ENCODE measurements at places on chromosomes 6 and 20. TPM values are rescaled to one million over a fixed set of nuclear protein-coding genes. Genes with fewer than 3 reads are reported as not detected.

Gene LY86
- 0.39 TPM for total RNA-seq

Gene LST1
- 24.6 TPM for total RNA-seq

Gene GPSM3
- total RNA-seq: 192 TPM

GRCh38 chr20:37475252-37475651, 45.8 kb upstream of the NNAT start:
- no peaks in the 10 kb centered on the region for H3K36me3 ChIP-seq
- H3K4me3 ChIP-seq: no peak overlapping the region
- H3K4me1 ChIP-seq: no peaks in the 10 kb centered on the region
- H3K27ac ChIP-seq: no peak overlapping the region
- DNase-seq: no peak
- peaks cover 17% of the 10 kb centered on the region for H3K27me3 ChIP-seq

DNA sequence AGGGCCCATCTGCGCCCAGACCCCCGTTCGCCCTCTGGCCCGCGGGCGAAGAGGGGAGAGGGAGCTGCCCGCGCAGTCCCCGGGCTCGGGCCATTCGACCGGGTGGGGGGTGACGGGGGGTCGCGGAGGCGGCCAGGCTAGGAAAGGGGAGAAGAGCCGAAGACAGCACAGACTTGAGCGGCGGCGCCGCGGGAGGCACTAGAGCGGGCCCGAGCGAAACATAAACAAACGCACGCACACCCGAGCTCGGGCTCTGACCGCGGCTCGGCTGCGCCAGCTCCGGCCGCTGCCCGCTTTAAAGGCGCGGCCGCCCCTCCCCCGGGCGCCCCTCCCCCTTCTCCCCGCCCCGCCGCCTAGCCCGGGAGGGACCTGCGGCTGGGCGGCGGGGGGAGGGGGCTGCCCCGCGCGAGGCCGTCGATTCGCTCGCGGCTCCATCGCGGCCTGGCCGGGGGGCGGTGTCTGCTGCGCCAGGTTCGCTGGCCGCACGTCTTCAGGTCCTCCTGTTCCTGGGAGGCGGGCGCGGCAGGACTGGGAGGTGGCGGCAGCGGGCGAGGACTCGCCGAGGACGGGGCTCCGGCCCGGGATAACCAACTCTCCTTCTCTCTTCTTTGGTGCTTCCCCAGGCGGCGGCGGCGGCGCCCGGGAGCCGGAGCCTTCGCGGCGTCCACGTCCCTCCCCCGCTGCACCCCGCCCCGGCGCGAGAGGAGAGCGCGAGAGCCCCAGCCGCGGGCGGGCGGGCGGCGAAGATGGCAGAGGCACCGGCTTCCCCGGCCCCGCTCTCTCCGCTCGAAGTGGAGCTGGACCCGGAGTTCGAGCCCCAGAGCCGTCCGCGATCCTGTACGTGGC, at the start of gene FOXO3:
TSS of gene FOXO3 (plus strand) at position 455 of the 846 bp plus-strand sequence. CDS start at position 747, 292 bp downstream.
- no peak within 1 kb of the TSS for H3K27ac ChIP-seq
- peak; percentile 67 for DNase-seq
- H3K36me3 ChIP-seq: peaks cover 10% of the 10 kb centered on the region
- peak within 1 kb of the TSS; percentile 88 for H3K4me3 ChIP-seq

GRCh38 chr20:1206366-1207148, 3.3 kb downstream of the C20orf202 start:
- no peak overlapping the region for H3K27ac ChIP-seq
- no peak overlapping the region for H3K4me3 ChIP-seq
- no peak for DNase-seq
- no peaks in the 10 kb centered on the region for H3K4me1 ChIP-seq
- H3K36me3 ChIP-seq: no peaks in the 10 kb centered on the region

DNA sequence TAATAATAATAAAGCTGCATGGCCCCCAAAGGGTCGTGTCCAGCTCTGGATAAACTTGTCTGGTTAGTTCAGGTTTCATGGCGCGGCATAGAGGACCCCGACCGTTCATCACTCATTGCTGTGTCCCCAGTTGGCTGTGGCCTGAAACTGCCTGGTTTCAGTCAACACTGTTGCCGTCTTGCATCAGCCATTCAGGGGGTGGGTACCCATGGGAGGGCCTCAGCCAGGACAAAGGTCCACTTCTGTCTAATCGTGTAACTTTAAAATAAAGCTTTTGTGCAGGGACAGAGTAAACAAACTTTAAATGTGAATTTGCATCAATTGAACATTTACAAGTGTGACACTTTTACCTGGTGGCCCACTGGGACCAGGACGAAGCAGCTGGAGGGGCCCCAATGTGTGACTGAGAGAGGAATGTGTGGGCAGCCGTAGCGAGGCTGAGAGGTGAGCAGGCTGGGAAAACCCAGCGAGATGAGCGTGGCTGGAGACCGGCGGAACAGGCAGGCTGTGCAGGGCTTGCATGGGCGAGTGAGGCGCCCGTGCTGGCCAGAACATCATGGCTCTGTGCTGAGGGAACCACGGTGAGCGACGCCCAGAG, 22.3 kb upstream of the UNC93A start:
- H3K27ac ChIP-seq: no peak overlapping the region
- no peak for DNase-seq
- H3K36me3 ChIP-seq: no peaks in the 10 kb centered on the region
- H3K4me1 ChIP-seq: no peaks in the 10 kb centered on the region
- peaks cover 14% of the 10 kb centered on the region for H3K27me3 ChIP-seq
- no peak overlapping the region for H3K4me3 ChIP-seq

DNA sequence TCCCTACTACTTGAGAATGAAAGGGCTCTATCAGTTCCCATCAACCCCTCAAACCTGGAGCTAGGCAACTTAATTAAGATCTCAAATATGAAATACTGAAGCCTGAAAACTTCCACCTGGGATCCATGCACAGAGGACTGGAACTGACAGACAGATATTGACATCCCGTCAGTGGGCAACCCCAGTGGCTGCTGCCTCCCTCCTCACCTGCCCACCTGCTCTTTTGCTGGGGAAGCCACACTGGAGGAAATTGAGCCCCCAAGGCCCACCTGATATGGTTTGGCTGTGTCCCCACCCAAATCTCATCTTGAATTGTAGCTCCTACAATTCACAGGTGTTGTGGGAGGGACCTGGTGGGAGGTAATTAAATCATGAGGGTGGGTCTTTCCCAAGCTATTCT, 192.8 kb downstream of the LRFN2 start:
- peaks cover 18% of the 10 kb centered on the region for H3K4me1 ChIP-seq
- no peaks in the 10 kb centered on the region for H3K27me3 ChIP-seq
- H3K27ac ChIP-seq: no peak overlapping the region
- H3K36me3 ChIP-seq: no peaks in the 10 kb centered on the region

GRCh38 chr20:40536808-40537207, 152.2 kb downstream of the MAFB start:
- H3K4me1 ChIP-seq: no peaks in the 10 kb centered on the region
- H3K36me3 ChIP-seq: peaks cover 1% of the 10 kb centered on the region
- H3K27ac ChIP-seq: no peak overlapping the region

GRCh38 chr6:50724381-50725124, 11.2 kb downstream of the TFAP2D start:
- H3K4me3 ChIP-seq: peak overlapping the region; percentile 18
- peaks cover 49% of the 10 kb centered on the region for H3K27me3 ChIP-seq
- H3K27ac ChIP-seq: no peak overlapping the region
- DNase-seq: no peak
- H3K4me1 ChIP-seq: peaks cover 5% of the 10 kb centered on the region
- H3K36me3 ChIP-seq: peaks cover 8% of the 10 kb centered on the region

DNA sequence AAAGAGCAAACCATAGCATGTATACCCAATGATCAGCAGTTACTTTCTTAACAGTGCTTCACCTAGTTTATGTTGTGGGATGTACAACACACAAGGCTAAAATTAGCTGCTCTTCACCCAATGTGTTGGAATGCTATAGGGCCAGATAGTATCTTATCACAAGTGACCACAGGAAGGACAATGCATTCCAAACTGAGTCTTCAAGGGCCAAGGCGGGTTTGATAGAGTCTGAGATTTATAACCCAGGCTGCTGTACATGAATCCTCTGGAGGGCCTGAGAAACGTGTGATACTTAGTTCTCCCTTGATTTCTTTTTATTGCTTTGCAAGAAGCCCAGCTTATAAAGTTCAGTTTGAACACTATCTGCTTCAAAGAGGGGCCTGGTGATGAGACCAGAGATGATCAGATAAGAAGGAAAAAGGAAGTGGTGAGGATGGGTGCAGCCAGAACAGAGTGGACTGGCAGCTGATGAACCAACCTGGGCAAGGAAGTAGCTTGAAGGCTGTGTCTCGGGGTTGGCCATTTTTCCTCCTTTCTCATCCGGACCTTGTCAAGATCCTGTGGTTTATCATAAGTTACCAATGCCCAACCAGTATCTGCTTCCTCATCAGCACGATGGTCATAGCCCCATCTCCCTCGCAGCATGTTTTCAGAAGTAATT, 62.2 kb upstream of the BMP2 start:
- no peak for DNase-seq
- no peak overlapping the region for H3K4me3 ChIP-seq
- H3K27ac ChIP-seq: no peak overlapping the region
- H3K4me1 ChIP-seq: no peaks in the 10 kb centered on the region
- no peaks in the 10 kb centered on the region for H3K27me3 ChIP-seq

GRCh38 chr6:11350294-11350693, 117.8 kb upstream of the NEDD9 start:
- peak overlapping the region; percentile 18 for H3K27ac ChIP-seq
- H3K27me3 ChIP-seq: no peaks in the 10 kb centered on the region

DNA sequence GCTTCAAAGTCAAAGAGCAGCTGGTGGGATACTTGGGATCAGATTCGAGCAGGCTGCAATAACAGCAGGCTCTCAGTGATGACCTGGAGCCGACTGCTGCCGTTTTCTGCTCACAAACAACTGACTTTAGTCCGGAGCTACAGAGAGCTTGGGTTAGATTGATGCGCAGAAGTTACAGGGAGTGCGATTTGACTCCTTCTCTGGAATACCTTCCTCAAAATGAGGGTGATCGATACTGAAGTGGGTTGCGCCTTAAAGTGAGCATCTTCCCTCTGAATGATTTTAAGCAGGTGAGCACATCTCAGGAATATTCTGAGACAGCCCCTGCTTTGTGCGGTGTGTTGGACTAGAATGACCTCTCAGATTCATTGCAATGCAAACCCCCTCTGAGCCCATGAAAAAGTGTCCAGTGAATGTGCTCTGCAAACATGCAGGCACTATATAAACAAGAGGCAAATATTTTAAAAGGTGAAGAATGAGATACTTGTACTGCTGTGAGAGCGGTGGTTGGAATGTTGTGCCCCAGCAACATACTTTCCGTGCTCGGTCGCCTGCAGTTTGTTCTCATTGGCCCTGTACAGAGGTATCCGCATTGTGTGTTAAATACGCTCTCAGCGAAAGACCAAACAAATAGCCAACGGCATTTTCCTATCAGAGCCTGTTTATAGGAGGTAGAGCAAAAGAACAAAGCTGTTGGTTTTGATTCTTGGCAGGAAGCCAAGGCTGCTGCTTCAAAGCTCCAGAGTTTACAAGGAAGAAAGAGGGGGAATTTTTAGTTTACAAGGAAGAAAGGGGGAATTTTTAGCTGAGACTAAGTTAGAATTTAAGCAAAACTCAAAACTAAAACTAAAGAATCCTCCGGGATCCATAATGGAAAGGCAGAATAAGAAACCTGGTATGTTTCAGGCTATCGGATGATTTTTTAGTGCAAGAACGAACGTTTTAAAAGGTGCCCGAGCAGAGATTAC, 67.7 kb downstream of the PHACTR2 start:
- H3K4me3 ChIP-seq: no peak overlapping the region
- no peaks in the 10 kb centered on the region for H3K27me3 ChIP-seq
- no peak overlapping the region for H3K27ac ChIP-seq
- no peak for DNase-seq
- peaks cover 1% of the 10 kb centered on the region for H3K36me3 ChIP-seq
- H3K4me1 ChIP-seq: no peaks in the 10 kb centered on the region

DNA sequence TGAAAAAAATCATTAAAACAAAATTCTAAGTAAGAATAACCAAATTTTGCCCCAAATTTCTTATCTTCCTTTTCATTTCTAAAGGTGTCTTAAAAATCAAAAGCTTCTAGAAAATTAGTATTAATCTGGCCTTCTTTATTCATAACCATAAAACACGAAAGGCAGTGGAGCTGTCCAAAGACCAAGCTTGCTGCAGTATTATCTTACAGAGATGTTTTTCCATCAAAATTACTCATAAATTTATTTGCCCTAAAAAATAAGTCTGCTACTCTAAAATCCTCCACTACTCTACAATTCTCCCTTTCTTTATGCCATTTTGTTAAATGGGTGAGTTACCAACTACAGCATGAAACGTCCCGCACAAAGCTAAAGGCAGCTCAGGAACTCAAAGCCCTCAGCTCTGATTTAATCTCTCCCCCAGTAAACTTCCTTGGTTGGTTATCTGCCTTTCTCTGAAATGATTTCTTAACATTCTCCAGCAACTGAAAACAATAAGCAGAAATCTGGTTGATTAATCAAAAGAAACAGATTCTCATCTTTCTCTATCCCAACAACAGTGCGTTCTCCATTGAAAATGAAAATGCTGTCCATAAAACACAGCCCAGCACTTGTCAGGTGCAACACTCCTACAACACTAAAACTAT, 2.1 kb downstream of the USP49 start:
- H3K36me3 ChIP-seq: no peaks in the 10 kb centered on the region
- H3K27me3 ChIP-seq: no peaks in the 10 kb centered on the region
- no peak for DNase-seq
